Stimulated activated CD4-positive, alpha-beta T cell treated with anti-CD3 and anti-CD28 coated beads, Interleukin-1b, Interleukin-23, amount 100 ng/mL, for 1 hour (primary cell): ENCODE measurements at places on chromosomes 6 and 20.

DNA sequence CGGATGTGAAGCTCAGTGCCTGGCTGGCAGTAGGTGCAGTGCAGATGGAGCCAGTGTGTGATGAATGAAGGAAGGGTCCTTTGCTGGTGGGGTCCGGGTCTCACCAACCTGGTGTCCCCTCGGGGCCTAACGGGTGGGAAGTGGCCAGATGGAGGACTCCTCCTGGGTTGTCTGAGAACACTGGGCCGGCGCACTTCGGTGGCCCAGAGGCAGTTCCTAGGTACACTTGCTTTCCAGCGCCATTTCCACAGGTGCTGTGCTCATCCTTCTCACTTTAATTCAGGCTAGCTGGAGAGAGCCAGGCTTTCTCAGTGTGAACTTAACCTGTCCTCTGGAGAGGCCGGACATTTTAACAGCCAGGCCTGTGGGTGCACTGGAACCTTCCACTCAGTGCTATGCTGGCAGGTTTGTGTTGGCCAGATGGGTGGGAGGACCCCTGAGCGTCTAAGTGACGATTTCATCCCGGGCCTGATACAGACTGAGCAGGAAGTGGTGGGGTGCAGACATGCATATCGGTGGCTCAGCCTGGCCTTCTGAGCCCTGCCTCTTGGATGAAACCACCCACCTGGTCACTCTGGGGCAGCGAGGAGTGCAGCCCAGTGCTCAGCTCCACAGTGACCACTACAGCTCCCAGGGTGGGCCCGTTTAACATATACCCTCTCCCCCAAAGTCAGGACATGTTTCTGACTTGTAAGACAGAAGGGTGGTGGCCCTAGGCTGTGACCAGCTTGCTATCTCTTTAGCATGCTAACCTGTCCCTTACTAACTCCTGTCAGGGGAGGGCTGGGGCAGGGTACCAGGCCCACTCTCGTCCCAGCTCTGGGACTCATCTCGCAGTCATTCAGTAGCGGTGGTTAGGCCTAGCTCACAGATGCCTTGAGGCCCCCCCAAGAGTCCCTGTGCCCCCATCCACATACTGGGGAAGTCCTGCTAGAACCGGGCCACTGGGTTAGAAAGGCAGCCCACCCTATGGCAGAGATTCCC lies 8.2 kb upstream of the PYGB start:
- DNase-seq, result no peak

DNA sequence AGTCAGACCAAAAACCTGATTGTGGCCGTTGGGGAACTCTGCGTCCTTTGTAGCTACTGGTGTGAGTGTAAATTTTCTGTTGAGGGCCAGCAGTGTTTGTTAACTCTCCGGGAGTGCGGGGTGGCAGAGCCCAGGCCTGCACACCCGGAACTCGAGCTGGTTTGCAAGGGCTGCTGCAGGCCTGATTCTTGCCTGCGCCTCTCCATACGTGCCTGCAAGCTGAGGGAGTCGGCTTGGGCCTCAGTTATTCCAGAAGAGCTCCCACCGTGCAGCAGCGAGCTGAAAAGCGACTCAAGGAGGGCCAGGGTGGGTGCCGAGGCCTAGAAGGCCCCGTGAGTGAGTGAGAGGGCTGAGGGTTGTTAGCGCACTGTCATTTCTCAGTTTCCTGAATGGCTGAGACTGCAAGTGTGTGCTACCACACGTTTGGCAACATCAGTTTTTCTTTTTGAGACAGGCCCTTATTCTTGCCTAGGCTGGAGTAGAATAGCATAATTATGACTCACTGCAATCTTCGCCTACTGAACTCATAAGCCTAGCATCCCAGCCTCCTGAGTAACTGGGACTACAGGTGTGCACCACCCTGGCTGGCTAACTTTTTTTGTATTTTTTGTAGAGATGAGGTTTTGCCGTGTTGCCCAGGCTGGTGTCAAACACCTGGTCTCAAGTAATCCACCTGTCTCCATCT lies 33.9 kb upstream of the KIF13A start:
- no peak for DNase-seq

GRCh38 chr6:83590416-83590815 lies 78.1 kb downstream of the PRSS35 start:
- DNase-seq, result no peak

DNA sequence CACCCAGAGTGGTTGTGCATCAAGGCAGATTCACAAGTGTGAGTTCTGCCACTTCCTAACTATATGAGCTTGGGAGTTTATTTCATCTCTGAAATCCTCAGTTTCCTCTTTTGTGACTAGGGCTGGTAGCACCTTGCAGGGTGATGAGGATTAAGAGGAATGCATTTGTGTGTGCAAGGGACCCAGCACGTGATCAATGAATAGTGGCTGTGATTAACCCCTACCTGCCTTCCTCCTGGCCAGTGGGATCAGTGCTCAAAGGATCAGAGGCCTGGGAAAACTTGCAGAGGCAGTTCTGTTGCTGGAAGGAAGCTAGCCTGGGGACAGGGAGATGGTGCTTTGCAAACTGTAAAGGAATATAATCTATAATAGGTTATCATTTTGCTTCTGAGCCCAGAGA lies 7.3 kb downstream of the SDC4 start:
- no peak for DNase-seq

DNA sequence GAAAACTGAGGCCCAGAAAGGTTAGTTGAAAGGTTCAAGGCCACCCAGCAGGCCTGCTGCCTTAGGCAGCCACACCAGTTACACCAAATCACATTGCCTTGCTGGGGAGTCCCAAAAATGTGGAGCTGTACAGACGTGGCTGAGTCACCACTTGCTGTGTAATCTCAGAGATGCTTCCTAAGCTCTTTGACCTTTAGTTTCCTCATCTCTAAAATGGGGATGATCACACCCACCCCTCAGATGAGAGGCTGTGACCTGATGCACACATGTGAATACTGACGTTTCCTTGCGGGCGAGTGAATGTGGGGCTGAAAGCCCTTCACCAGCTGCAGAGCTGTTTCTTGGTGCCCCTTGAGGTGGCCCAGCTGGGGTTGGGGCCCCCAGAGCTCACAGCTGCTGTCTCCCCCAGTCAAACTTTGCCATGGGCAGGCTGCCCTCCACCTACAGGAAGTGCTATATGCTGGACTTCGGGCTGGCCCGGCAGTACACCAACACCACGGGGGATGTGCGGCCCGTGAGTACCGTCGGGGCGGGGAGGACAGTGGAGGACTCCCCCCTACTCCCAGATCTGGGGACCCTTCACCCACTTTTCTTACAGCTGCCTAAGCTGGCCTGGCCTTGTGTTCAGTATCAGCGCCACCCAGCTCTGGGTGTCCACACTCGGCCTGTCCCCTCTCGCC lies 11.0 kb downstream of the TTBK1 start:
- DNase-seq, result no peak

DNA sequence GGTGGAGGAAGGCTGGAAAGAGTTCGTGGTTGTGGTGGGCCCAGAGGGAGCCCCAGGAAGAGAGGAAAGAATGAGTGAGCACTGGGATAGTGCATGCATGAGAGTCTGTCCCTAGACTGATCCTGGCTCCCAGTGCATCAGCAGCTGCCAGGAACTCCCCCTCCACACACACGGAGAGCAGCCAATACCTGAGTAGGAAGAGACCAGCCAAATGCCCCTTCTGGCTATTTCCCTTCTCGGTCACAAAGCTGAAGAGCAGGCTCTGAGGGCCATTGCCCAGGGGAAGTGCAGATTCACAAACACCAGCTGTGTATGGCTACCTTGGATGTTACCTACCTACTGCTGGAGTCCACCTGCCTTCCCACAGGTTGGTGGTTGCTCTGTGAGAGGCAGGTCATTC lies 45.1 kb downstream of the GABRR2 start:
- no peak for DNase-seq

DNA sequence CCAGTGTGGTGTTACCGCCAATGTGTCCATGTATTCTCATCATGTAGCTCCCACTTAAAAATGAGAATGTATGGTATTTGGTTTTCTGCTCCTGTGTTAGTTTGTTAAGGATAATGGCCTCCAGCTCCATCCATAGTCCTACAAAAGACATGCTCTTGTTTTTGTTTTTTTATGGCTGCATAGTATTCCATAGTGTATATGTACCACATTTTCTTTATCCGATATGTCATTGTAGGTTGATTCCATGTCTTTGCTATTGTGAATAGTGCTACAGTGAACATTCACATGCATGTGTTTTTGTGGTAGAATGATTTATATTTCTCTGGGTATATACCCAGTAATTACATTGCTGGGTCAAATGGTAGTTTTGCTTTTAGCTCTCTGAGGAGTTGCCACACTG lies 207.2 kb downstream of the CDKAL1 start:
- no peak for DNase-seq
